Vagina (tissue), 2 donors: ENCODE measurements at places on chromosomes 16 and 17.

DNA sequence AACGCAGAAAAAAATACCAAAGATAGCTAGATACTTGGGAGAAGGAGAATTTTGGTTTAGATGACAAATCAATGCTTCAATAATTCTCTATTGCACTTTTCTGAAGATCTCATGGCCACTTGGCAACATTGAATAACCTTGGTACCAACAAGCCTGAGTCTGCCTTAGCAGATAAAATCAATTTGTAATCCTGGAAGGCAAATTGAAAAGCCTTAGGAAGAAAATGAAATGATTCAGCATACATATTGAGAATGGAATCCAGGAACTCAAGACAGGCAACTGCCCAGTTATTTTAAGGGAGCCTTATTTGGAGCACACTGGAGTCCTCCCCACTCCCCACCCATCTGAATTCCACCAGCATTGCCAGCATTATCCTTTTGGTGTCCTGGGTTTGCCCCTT, 109.3 kb upstream of the SOX9 start:
- DNase-seq: no peak

DNA sequence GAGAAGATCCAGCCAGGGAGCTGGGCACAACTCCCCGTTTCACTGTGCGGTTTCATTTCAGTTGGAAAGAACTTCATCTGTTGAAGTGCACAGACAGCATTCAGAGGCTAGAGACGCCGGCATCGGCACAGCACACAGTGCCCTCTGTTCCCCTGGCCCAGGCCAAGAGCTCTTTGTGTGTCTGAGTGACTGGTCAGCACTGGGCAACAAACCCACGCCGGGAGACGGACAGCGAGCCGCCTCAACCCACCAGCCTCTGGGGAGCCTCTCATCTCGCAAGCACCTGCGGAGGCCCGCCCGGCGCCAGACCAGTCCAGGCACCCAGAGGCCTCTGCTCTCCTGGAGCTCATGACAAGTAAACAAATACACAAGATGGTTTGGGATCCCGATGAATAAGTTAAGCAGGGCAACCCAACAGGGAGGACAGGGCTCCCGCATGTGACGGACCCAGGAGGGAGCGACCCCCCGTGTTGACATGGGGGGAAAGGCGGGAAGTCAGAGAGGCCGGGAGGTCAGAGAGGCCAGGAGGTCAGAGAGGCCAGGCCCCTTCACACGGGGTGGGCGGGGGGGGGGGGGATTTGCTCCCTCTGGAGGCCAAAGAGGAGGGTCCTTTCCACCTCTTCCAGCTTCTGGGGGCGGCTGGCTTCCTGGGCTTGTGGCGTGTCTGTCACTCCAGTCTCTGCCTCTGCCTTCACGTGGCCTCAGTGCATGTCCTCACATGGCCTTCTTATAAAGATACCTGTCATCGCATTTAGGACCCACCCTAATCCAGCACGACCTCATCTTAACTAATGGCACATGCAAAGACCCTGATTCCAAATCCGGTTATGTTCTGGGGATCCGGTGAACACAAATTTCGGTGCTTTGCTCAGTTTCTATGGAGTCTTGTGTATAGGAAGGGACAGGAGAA, 25.8 kb upstream of the KLHDC4 start:
- no peak for DNase-seq

DNA sequence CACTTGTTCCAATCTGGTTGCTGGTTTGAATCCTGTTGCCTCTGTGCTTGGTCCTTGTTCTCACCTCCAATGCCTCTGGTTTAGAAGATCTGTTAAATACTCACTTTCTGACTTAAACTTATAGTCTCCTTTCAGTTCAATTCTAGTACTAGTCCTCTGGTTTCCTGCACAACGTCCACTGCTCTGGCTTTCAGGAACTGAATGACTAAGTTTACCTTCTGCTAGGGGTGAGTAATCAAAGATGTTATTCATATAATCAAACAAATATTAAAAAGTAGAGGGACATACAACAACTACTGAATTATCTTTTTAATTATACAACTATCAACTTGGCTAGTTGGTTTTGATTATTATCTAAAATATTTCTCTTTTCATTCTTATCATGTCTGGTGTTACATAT, 496.4 kb upstream of the TOM1L1 start:
- no peak for DNase-seq

DNA sequence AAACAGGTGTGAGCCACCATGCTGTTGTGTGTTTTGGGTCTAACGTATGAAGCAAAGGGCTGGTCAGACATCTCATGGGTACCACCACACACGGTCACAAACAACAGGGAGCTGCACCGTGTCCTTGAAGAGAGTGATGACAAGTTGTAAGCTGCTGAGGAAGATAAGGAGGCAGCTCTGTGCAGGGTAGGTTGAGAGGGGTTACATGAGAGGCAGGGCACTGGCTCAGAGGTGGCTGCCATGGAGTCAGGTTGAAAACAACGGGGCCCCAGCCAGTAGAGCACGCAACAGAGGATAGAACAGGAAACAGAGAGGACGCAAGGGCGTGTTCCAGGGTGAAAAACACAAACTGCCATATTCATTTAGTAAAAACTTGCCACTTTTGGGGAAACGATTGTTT, 52.2 kb downstream of the TRARG1 start:
- DNase-seq: no peak

GRCh38 chr16:48295488-48296281, 48.3 kb upstream of the ABCC11 start:
- no peak for DNase-seq

DNA sequence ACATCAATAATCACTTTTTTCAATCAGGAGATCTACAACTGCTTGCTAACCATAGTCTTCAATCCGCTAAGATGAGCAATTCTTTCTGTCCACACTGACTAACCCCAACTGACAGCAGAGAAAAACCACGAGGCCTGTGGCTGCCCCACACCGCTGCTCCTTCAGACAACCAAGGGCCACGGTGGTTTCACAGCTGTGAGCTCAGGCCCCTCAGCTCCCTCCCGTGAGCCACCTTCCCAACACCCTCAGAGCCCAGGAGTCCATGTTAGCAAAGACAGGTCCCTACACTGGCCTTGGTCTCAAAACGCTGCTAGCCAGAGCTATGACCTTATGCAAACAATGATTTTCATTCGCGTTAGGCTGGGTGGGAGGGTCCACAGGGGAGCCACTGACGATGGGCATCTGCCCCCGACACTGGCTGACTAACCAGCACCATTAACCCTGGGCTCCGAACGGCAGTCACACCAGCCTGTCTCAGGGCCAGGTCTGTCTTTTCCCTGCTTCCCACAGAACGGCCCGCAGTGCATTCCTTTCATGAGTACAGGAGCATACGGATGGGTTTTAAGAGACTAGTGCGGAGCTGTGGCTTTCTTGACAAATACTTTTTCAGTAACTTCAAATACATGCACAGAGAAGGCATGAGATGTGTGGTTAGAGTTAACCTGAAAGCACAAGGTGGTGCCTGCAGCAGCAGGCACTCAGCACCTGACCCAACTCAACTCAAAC, 67.3 kb downstream of the ANKRD11 start:
- no peak for DNase-seq

- no peak for DNase-seq
Observed at GRCh38 chr16:81707411-81708265, 71.5 kb upstream of the PLCG2 start.

GRCh38 chr17:17859909-17860765, 23.4 kb upstream of the SREBF1 start:
- no peak for DNase-seq

DNA sequence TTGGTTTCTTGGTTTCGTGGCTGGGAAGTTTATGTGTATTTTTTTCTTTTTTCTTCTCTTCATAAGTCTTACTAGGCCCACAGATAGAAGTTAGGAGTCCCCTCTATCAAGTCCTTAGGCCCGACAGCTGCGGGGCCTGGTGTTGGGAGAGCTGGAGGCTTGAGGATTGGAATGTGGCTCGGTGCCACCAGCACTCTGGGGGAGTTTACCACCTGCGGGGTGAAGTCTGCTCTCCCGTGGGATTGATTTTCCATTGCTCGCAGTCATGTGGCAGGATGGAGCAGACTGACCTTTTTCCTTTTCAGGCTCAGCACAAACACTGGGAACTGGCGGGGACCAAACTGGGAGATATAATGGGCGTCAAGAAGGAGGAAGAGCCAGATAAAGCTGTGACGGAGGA, 7.5 kb downstream of the DHX38 start:
- DNase-seq: no peak
